ENCODE measurements at places on chromosomes 5 and 9.

DNA sequence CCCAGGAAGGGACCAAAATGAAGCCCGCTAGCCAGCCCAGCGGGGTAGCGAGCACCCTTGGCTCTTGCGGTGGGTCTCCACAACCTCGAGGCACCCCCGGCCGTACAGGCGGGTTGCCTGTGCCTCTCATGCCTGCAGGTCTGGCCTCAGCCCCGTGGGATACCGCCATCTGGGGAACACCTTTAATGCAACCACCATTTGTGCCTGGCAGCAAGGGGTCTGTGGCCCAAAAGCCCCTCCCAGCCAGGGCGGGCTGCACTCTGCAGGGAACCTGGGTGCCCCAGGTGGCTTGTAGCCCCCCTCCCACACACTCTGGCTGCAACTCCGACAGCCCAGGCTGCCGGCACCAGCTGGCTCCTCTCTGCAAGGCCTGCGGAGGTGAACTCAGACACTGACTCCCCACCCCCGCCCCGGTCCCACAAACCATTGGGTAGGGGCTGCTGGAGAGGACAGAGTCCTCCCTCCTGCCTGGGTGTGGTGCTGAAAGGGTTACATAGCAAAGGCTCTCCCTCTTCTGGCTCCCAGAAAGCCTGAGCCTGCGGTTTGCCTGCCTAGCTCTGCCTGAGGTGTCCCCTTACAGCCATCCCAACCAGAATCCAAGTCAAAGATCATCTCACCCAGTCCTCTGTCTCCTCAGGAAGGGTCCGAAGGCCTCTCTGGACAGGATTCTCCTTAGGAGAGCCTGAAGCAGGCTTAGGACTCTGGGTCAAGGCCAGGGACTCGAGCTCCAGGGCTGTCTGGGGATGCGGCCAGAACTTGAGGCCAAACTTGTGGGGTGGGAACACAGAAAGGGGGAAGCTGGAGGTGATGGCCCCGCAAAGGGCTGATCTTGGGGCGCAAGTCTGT, 109.4 kb downstream of the PSD2 start:
- no peak for DNase-seq

DNA sequence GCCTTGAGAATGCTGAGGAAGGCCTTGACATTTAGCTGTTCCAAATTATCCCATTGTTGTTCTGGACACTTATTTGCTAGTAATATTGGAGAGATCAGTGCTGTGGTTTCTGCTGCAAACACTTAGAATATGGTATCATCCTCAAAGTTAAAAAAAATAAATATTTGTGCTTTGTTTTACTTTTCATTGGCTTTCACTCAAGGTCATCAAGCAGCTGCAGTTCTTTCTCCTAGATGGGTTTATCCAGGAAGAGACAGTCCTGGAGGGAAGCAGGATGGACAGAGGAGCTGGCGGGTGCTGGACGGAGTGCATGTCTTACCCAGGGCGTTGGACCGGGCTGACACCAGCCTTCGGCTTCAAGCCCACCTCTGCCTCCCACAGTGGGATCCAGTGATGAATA, 193.6 kb downstream of the MTRR start:
- DNase-seq: no peak

DNA sequence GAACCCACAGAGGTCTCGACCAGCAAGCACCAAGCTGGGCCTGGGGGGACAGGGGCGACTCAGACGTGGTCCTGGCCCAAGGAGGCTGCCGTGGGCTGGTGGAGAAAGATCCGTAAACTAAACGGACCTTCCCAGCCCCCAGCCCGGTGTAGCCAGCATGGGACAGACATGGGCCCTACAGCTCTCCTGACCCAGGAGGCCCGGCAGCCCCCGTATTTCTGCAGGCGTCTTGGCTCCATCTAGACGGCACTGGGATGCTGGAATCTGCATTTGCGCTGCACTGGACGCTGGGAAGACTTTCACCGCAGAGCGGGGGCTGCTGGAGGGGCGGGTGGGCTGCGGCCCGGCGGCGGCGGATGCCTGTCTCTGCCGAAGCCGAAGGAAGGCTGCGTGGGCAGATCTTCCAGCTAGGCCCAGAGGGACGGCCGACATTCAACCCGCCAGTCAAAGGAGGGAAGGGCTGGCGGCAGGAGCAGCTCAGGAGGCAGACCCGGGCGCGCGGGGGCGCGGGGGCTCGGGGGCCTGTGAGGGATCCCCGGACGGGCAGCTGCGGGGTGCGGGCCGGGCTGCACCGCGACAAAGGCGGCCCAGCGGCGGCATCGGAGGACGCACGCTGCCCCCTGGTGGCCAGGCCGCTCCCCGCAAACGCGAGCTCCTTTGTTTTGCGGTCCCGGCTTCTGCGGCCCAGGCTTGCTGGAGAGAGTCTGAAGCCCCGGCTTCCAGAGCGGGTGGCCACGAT, 266.2 kb downstream of the NSG2 start:
- peak; percentile 22 for DNase-seq

- no peak for DNase-seq
Observed at GRCh38 chr9:37381094-37381741, 41.3 kb upstream of the GRHPR start.

DNA sequence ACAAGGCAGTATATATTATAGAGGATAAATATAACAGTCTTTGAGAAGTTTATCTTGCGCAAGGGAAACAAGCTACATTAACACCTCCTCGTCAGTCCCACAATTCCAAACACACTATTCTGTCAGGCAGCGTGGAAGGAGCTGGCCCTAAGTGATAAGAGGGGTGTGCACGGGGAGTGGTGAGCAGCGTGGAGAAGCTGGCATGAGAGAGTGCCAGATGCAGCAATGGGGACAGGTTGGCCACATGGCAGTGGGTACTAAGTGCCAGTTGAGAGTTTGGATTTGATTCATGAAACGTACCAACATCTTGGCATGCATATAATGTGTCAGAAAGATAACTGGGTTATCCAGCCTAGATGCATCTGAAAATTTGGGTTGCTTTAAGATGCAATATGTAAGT, 460.2 kb downstream of the ICE1 start:
- DNase-seq: no peak

All from stimulated activated CD8-positive, alpha-beta memory T cell treated with anti-CD3 and anti-CD28 coated beads, Interleukin-12 subunit alpha, Interleukin-12 subunit beta, amount 100 ng/mL, for 1 hour (primary cell).